Stimulated activated CD8-positive, alpha-beta memory T cell treated with anti-CD3 and anti-CD28 coated beads, Interleukin-4, amount 100 ng/mL, for 1 hour (primary cell): ENCODE measurements at places on chromosomes 1 and 21.

GRCh38 chr1:67684526-67685066 lies 405 bp upstream of the GADD45A start:
- DNase-seq: no peak

DNA sequence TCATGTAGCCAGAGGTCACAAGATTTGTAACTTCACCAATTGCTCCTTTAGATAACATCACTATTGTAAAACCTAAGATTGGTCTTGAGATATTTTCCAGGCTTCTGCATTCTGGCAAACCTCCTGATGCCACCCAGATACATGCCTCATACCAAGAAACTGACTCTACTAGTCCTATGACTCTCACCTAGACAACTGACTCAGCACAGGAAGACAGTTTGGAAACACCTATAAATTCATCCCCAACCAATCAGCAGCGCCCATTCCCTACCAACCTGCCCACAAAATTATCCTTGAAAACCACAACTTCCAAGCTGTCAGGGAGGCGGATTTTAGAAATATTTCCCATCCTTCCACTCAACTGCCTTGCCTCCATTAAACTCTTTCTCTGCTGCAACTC lies 2.6 kb downstream of the NME7 start:
- DNase-seq: no peak

DNA sequence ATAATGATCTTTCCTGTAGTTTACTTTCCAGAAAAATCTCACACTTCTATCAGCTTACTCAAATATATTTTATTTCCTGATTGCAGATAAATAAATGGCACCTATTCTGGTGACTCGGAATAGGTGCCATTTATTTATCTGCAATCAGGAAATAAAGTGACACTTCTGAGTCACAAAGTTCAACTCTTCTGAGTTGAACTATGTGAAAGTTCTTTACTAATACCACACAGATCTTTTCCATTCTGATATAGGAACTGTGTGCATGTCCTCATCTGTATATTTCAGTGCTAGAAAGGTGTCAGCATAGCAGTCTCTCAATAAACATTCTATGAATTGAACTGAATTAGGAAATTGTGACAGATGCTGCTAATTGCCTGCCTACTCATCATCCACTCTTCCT lies 4.9 kb upstream of the VCAM1 start:
- no peak for DNase-seq

DNA sequence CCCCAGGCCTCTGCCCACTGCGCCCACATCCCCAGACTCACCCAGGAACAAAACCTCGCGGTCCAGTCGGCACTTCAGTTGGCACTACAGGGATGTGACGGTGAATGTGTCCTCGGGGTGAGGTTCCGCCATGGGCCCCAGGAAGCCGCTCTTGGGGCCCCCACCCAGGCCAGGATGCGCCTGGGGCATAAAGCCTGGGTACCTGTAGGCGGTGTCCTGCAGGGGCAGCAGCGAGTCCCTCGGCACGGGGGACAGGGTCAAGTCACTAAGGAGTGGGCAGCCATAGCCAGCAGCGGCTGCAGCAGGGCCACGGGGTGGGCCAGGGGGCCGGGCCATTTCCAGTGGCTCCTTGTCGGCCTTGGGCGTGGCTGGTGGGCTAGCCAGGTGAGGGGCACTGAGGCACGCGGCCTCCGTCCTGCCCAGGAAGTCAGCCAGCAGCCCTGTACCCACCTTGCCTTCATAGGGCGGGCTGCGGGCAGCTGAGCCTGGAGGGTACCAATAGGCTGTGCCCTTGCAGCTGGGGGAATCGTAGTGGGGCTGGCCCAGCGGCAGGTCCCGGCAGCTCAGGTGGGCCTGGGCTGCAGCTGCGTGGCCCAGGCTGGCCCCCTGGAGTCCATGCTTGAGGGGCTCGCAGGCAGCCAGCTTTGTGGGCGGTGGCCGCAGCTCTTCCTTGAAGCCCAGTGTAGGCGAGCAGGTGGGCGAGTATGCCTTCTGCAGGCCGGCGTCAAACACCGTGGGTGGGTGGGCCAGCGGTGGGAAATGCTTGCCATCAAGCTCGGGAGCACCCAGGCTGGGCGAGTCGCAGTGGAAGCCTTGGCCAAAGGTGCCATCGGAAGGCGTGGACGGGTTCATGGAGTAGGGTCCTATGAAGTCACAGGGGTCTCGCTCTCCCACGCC lies 56.5 kb downstream of the AHDC1 start:
- no peak for DNase-seq

DNA sequence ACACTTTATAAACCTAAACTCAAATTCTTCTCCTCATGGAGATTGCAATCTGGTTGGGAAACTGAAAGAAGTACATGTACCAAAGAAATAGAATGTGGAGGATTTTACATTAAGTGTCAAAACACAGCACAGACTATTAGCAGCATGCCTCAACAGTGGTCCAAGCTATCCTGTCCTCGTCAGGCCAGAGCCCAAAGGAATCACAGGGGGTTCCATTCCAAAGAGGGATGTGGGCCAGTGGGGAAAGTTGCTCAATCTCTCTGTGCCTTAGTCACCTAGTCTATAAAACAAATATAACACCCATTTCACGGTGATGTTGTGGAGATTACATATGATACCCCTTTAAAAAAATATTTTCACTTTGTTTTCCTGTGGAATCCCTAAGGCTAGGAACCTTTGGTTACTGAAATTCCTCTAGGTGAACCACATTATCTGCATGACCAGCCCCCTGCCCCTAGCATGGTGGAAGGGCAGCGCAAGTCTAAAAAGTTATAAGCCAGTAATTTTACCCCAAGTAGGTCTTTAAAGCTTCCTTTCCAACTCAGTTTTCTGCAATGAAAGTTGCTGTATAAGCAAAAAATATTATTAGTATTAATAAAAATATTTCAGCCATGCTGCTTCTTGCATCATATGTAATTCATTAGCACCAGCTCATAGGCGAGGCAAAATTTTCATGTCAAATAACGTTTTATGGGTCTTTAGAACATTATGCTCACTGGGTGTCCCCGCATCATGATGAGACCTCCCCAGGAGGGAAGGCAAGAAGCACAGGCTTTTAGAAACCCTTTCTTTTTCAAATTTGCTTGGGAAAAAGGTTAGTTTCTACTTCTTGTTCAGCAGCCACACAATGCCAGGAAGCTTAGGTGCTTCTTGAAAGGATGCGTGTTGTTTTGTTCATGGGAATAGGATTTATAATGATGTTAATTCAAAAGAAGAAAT lies 548.8 kb upstream of the PKN2 start:
- no peak for DNase-seq

- DNase-seq: no peak
Observed at GRCh38 chr1:216034506-216034905, 388.7 kb downstream of the USH2A start.

GRCh38 chr1:9671377-9672140 lies 20.0 kb downstream of the PIK3CD start:
- DNase-seq: no peak

DNA sequence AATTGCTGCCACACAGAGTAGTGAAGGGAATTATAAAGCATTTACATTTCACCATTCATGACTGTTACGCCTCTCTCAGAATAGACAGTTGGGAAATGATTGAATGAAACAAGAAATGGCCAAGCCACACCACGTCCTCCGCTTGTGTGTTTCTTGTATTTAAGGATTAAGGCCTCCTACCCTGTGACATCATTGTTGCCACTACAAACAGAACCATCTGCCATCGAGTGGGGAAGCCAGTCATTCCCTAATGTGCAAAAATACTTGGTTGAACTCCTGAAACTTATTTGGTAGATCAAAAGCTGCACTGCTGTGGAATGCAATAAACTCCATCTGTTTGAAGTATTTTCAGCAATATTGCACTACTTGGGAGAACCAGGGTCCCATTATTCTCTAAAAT lies 99.0 kb upstream of the C1orf105 start:
- DNase-seq: no peak

GRCh38 chr1:43137445-43138052 lies 34.5 kb downstream of the EBNA1BP2 start:
- no peak for DNase-seq

DNA sequence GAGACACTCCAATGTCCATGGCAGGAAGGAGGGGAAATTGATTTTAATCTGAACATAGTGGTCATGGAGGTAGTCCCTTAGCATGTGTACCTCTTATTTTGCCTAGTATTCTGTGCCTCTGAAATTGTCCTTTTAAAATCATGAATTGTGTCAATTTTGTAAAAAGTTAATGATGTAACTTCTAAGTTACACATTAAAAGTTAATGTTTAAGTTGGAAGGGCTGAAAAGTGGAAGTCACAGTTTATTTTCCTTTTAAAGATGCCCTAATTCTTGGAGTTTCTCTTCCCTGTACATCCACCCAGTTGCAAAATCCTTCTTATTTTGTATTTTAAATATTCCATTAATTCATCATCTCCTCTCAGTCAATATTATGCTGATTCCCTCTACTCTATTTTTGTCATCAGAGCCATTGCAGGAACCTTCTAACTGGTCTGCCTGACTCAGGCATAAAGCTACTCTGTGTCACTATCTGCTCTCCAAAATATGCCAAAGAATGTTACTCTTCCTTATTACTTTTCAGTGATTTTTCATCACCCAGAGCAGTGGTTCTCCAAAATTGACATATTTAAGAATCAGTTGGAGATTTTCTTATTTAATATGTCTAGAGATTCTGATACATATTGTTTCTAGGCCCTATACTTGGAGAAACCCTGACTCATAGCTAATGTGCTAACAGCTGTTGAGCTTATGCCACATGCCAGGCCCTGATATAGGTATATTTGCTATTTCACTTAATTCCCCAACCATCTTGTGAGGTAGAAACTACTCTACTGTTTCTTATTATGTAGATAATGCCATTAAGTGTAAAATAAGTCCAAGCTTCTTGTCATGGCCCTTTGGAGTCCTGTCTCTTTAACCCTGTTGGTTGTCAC lies 5.1 kb downstream of the HOOK1 start:
- no peak for DNase-seq

DNA sequence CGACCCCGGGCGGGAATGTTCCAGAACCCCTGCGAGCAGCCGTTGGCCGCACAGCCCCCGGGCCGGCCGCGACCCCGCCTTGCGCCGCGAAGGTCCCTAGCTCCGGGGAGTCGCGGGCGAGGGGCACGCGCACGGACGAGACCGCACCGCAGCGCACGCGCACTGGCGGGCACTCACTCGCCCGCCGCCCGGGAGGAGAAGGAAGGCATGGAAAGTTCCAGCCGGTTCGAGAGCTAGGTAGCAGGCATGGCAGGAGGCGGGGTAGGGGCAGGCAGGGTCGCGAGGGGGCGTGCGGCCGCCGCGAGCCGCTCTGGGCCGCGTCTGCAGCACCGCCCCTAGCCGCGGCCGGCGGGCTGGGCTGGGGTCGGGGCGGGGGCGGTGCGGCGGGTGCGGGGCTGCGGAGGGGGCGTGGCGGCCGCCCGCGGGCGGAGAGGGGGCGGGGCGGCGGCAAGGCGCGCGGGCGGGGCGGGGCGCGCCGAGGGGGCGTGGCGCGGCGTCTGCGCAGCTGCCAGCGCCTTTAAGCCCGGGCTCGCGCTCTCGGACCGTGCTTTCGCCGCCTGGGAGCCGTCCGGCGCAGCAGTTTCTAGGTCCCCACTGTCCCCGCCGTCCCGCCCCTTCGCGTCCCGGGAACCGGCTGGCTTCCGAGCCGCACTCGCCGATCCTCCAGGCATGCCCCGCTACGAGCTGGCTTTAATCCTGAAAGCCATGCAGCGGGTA lies at the start of the genes MRPS6 and SLC5A3:
TSS of gene MRPS6 (plus strand) at position 547 of the 717 bp plus-strand sequence. CDS start at position 670, 123 bp downstream.
TSS of gene SLC5A3 (plus strand) at position 547 of the 717 bp plus-strand sequence. CDS start 21,621 bp downstream, outside the sequence.
- peak; percentile 47 for DNase-seq

- DNase-seq: no peak
Observed at GRCh38 chr1:32536117-32536516, 3.1 kb upstream of the ZBTB8A start.

GRCh38 chr1:180889325-180889724 lies 23.4 kb upstream of the KIAA1614 start:
- no peak for DNase-seq

- DNase-seq: no peak
Observed at GRCh38 chr1:233393926-233394680, 66.6 kb downstream of the MAP3K21 start.

- DNase-seq: no peak
Observed at GRCh38 chr1:12620488-12620865, 2.5 kb upstream of the DHRS3 start.

DNA sequence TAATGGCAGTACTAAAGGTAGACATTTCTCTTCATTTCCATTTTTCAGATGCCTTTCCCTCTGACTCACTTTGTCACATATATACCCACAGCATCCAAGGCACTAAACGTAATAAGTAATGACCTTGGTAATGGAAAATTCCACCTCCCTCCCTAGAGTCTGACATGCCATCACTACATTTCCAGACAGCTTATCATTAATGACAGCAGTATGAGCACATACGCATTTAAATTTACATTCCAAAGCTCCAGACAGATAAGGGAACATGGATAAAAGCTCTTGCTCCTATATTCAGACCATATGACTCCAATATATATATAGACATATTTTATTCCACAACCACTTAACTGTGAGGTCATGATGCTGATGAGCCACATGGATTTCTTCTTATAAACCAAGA lies 191.7 kb upstream of the GORAB start:
- no peak for DNase-seq

GRCh38 chr1:180265871-180266270 lies 35.8 kb downstream of the LHX4 start:
- DNase-seq: no peak

DNA sequence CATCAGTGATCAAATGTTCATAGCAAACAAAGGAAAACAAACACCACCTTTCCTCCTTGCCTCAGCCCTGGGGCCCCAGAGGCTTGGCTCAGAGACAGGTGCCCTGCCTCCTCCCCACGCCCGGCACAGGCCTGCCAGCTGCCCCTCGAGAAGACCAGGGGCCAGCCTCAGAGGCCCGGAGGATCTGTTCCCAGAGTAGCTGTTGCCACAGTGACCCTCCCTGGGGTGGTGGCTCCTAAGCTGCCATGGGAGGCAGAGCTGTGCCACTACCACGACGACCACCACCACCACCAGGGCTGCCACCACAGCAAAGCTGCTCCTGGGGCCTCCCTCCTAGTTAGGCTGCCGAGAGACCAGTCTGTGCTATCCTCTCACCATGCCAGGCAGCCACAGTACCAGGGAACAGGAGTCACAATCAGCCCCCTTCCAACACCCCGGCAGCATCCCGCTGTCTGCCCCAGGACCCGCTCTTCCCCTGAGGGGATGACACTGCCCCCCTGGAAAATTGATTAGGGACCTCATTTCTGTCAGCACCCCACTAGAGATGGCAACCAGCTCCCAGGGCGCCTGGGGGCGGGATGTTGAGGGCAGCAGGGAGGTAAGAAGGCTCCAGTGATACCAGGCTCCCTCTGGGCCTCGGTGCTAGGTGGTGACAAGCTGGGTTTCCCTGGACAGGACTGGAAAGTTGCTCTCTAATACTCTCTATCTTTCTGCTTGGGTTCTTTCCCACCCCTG lies 30.5 kb downstream of the KCNC4 start:
- DNase-seq: no peak

DNA sequence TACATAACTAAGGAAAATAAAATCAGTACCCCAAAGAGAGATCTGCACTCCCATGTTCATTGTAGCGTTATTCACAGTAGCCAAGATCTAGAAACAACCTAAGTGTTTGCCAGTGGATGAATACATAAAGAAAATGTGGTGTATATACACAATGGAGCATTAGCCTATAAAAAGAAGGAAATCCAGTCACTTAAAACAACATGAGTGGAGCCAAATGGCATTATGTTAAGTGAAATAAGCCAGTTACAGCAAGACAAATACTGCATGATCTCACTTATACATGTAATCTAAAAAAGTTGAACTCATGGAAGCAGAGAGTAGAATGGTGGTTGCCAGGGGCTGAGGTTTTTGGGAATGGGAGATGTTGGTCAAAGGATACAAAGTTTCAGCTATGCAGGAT lies 508.3 kb upstream of the B3GALT2 start:
- no peak for DNase-seq

- peak; percentile 58 for DNase-seq
Observed at GRCh38 chr21:37257967-37258877, 8.9 kb downstream of the VPS26C start.
